ENCODE measurements at places on chromosomes 11 and 22.
A peak's percentile ranks its signal among the peaks of the same experiment; 100 is the strongest.

DNA sequence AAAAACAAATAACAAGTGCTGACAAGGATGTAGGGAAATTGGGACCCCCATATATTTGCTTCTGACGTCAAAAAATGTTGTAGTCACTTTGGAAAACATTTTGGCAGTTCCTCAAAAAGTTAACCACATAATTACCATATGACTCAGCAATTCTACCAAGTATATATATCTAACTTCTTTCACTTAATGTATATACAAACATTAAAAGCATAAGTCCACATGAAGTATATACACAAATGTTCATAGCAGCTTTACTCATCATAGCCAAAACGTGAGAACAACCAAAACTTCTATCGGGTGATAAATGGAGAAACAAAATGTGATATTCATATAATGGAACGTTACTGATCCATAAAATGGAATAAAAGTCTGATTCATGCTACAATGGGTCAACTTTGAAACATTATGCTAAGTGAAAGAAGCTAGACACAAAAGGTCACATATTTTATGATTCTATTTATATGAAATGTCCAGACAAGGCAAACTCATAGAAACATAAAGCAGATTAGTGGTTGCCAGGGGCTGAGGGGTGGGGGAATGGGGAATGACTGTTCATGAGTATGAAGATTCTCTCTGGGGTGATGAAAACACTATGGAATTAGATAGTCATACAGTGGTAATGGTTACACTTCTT is 48.7 kb upstream of the TEAD1 start:
- no peaks in the 10 kb centered on the region for H3K36me3 ChIP-seq
- no peak for DNase-seq
- no peaks in the 10 kb centered on the region for H3K27me3 ChIP-seq
- no peak overlapping the region for H3K4me3 ChIP-seq
- H3K4me1 ChIP-seq, result no peaks in the 10 kb centered on the region
- no peak overlapping the region for H3K27ac ChIP-seq

DNA sequence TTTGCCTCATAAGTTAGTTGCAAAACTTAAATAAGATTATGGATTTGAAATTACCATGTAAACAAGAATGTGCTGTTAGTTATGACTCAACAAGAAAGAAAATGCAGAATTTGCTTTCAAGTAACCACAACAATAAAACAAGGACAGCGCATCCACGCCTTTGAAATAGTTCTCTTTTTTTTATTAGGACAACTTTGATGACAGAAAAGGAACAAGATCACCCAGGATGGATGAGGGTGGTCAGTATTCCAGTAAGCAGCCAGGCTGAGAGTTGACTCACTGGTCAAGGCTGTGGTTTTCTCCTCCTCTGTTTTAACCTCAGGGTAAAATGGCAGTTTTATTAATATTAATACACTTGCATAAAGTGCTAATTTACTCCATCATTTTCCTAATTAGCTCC is 544.4 kb downstream of the OPCML start:
- no peaks in the 10 kb centered on the region for H3K36me3 ChIP-seq
- no peak overlapping the region for H3K4me3 ChIP-seq
- no peak for DNase-seq
- H3K27me3 ChIP-seq, result no peaks in the 10 kb centered on the region
- H3K27ac ChIP-seq, result no peak overlapping the region

DNA sequence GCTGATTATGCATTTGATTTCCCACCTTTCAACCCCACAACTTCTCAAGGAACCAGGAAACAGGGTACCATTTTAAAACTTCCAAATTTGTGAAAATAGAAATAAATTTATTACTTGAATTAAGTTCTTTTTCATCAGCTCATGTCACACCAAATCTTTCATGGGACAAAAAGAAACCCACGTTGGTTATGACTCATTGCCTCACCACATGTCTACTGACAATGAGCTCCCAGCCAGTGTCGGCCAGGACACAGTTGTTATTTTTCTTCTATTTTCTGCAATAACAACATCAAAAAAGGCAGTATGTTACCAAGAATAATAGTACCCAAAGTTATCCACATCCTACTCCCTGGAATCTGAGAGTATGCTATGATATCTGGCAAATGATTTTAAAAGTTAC is 17.3 kb downstream of the MS4A6A start:
- no peaks in the 10 kb centered on the region for H3K36me3 ChIP-seq
- H3K4me1 ChIP-seq, result no peaks in the 10 kb centered on the region
- no peak overlapping the region for H3K27ac ChIP-seq
- H3K27me3 ChIP-seq, result no peaks in the 10 kb centered on the region

- no peaks in the 10 kb centered on the region for H3K27me3 ChIP-seq
- no peak overlapping the region for H3K4me3 ChIP-seq
- peak; percentile 29 for DNase-seq
- no peaks in the 10 kb centered on the region for H3K36me3 ChIP-seq
Observed at GRCh38 chr22:22201185-22201929, 43.2 kb upstream of the VPREB1 start.

DNA sequence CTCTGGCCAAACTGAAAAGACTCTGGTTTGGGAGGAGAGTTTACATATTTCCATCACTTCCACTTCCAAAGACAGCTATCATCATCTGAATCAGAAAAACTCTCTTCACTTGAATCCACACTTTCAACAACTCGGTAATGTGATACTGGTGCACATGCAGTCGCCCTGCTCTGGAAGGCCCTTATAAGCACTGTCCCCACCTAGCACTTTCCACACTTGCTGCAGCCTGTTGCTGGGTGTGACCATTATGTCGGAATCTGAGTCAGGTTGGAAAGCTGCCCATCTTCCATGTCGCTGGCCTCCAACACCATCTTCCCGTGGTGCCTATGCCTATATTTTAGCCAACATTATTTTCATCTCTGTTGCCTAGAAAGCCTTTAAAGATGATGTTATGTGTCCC is 1.1 kb upstream of the OR10A5 start:
- DNase-seq, result no peak
- no peaks in the 10 kb centered on the region for H3K36me3 ChIP-seq
- no peak overlapping the region for H3K4me3 ChIP-seq
- H3K27ac ChIP-seq, result no peak overlapping the region

DNA sequence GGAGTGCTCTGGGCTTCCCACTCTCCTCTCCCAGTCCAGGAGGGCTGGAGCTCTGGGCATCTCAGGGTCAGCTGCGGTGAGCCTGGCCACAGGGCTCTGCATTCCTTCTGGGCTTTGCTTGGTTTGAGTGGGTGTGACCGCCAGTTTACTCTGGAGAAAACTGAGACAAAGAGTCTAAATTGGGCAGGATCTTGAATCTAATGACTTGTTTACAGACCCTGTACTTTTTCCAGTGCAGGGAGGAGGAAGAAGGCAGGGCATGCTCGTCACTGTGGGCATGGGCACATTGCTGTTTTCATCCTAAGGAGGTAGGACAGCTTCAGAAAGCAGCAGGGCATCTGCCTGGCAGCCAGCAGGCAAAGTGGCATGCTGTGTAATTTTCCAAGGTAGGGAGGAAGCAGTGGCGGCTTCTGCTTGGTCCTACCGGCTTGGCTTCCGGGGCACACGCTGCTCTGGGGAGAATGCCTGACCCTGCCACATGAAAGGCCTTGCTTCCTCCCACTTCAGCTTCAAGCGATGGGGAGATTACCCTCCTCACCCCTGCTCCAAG is 22.9 kb downstream of the FLI1 start:
- no peaks in the 10 kb centered on the region for H3K36me3 ChIP-seq
- no peak overlapping the region for H3K4me3 ChIP-seq
- DNase-seq, result no peak

DNA sequence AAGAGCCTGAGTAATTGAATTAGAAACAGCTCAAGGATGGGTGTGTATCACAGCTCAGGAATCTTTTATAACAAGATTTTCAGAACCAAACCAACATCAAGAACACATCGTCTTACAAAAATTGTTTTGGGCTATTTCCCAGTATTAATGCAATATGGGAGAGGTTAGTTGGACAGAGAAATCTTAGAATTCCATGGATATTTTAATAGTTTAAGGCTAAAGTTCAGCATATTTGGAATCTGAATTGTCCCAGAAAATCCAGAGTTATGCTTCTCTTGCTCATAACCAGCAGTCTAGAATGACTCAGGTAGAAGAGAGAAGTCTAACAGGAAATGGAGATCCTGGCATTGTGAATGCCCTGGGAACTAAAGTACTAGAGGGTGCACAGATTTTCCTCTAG is 74.6 kb downstream of the ADM start:
- no peak overlapping the region for H3K4me3 ChIP-seq
- DNase-seq, result no peak
- no peaks in the 10 kb centered on the region for H3K36me3 ChIP-seq
- H3K27me3 ChIP-seq, result no peaks in the 10 kb centered on the region
- H3K27ac ChIP-seq, result no peak overlapping the region
- no peaks in the 10 kb centered on the region for H3K4me1 ChIP-seq

- no peaks in the 10 kb centered on the region for H3K27me3 ChIP-seq
- no peaks in the 10 kb centered on the region for H3K36me3 ChIP-seq
- no peak overlapping the region for H3K4me3 ChIP-seq
- H3K27ac ChIP-seq, result no peak overlapping the region
- no peak for DNase-seq
- H3K4me1 ChIP-seq, result no peaks in the 10 kb centered on the region
Observed at GRCh38 chr11:119783466-119784400, 54.7 kb upstream of the NECTIN1 start.

DNA sequence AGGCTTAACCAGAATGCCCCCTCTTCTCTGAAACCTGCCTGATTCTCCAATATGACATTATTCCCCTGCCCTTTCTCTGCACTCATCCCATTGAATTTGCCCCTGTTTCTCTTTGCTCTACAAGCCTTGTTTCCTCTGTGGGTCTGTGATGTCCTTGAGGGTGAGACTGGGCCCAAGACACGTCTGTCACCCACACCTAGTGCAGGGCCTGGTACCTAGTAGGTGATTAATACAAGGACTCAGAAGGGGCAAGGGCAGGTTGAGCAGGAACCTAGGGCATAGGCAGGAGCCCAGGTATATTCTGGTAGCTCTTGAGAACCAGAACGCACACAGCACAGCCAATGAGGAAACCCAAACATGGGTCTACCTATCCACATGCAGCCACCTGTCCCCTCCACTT is 81.9 kb upstream of the HMGXB4 start:
- DNase-seq, result no peak
- no peaks in the 10 kb centered on the region for H3K27me3 ChIP-seq
- H3K4me1 ChIP-seq, result no peaks in the 10 kb centered on the region
- no peak overlapping the region for H3K27ac ChIP-seq
- H3K36me3 ChIP-seq, result no peaks in the 10 kb centered on the region

DNA sequence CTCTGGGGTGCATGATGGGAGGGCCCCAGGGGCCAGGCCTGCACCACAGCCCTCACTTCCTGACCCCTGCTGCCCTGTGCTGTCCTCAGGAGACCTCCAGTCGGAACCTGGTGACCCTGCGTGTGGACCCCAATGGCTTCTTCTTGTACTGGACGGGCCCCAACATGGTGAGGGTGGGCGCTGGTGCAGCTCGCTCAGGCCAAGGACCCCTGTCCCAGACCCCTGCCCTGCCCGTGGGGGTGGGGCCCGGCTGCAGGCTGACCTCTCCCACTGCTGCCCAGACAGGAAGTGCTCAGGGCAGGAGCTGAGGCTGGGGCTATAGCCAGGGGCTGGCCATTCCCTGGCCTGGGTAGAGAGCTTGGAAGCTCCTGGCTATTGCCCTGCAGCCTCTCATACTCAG is 3.0 kb downstream of the PLCB3 start:
- DNase-seq, result no peak
- peaks cover 4% of the 10 kb centered on the region for H3K4me1 ChIP-seq
- H3K27ac ChIP-seq, result no peak overlapping the region
- H3K36me3 ChIP-seq, result no peaks in the 10 kb centered on the region
- H3K4me3 ChIP-seq, result no peak overlapping the region

GRCh38 chr11:71204748-71205664 is 47.4 kb downstream of the SHANK2 start:
- H3K36me3 ChIP-seq, result no peaks in the 10 kb centered on the region
- DNase-seq, result no peak
- no peaks in the 10 kb centered on the region for H3K27me3 ChIP-seq
- H3K4me3 ChIP-seq, result no peak overlapping the region
- peak overlapping the region; percentile 8 for H3K27ac ChIP-seq
